ENCODE measurements at places on chromosomes 6 and 20.

DNA sequence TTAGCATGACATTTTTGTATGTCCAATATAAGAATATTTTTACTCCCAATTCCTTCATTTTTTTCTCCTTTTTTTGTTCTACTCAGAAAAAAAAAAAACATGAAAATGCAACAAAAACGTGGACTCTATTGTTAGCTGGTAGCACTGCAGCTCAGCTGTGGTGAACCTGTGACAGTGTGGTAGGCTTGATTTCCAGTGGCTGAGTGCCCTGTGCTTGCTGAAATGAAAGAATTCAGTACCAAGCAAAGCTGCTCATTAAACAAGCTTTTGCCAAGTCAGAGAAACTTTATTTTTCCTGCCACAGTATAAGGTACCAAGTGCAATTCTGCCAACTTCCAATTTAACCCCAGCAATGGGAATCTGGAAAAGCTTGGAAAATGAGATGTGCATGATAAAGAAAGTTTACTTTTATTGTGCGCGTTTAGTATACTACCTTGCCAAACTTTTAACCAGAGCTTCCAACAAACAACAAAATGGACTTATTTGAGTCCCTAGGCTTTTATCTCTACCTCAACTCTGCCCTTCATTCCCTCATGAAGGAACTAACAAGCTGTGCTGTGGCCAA is 215.2 kb downstream of the SLC35F1 start:
- DNase-seq, result no peak

DNA sequence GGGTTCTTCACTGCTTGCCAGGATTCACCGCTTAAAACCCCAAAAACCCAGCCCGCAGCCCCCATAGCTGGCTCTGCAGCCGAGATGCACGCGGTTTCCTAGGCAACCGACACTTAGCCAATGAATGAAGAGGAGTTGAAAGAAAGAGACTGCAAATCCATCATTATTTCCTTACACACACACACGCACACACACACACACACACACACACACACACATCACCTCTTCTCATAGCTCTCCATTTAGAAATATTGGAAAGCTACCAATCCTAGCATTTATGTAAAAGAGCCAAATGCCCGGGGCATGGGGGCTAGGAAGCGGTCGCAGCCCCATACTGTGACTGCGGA is 3.4 kb upstream of the TUBB2B start:
- DNase-seq, result no peak

DNA sequence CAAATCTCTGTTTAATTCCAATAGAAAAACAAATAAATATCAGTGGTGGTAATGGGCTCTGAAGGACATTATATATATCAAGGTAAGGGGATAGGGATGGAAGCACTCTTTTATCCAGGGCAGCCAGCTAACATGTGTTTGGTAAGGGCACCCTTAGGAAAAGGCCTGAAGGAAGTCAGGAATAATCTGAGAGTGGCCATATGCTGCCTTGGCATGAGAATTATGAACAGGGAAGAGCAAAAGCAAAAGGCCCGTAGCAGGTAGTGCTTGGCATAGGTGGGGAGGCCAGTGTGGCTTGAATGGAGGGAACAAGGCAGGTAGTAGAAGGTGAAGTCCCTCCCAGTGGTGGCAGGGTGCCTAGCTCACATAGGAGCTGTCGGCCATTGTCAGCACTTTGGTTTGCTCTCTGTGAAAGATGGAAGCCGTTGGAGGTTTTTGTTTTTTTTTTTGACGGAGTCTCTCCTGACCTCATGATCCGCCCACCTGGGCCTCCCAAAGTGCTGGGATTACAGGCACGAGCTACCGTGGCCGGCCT is 39.6 kb upstream of the CSE1L start:
- no peak for DNase-seq

- DNase-seq, result no peak
Measured at GRCh38 chr6:144353871-144354314, 68.8 kb downstream of the UTRN start.

GRCh38 chr6:85113934-85114580 is 335.8 kb upstream of the NT5E start:
- DNase-seq, result no peak

- DNase-seq, result no peak
Measured at GRCh38 chr6:145744619-145745018, 9.3 kb upstream of the EPM2A start.

- DNase-seq, result no peak
Measured at GRCh38 chr6:52611833-52612232, 35.0 kb upstream of the TRAM2 start.

GRCh38 chr6:131222773-131223172 is 87.5 kb downstream of the AKAP7 start:
- no peak for DNase-seq

- DNase-seq, result no peak
Measured at GRCh38 chr6:834866-835265, 141.9 kb upstream of the EXOC2 start.

DNA sequence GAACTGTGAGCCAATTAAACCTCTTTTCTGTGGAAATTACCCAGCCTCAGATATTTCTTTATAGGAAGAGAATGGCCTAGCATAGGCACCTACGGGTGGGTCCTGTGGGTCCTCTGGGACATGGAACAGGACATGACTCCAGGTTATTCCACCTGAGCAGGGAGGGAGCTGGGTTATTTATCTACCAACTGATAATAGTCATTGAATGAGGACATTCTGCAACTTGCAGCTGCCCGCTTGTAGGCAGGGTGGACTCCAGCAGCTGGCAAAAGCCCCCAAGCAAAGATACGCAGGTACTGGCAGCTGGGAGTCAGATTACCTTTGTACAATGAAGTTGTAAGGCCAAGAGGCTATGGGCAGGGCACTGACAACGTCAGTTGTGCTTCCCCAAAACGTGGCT is 1.4 kb upstream of the BANF2 start:
- DNase-seq, result no peak

GRCh38 chr20:34337544-34337943 is 25.5 kb upstream of the ITCH start:
- no peak for DNase-seq

DNA sequence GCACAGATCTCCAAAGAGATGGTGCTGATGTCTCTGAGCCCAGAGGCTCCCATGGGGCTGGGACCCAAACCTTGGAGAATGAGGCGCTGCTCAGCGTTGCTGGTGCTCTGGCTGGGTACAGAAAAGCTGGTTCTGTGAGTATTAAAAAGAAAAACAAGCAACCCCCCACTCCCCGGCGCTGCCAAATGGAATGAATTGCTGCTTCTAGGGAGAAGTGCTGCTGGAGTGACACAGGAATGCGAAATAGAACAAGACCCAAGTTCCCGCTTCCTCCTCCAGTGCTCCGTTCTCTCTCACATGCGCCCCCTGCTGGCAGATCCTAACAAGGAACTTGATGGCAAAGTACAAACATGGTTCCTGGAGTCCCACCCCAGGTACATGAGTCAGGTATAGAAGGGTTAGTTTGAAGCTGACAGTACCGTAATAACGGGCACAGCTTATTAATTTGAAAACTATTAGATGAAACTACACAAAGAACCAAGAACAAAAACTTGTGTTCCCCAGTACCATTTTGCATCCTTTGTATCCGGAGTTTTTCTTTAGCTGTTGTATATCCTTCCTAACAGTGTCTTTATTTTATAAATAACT is 2.1 kb upstream of the DDX27 start:
- DNase-seq, result peak; percentile 68

- no peak for DNase-seq
Measured at GRCh38 chr20:63359937-63360849, 956 bp downstream of the CHRNA4 start.

- DNase-seq, result no peak
Measured at GRCh38 chr6:6969761-6970223, 138.0 kb upstream of the RREB1 start.

- DNase-seq, result peak; percentile 47
Measured at GRCh38 chr6:149032599-149033405, 284.7 kb upstream of the TAB2 start.

DNA sequence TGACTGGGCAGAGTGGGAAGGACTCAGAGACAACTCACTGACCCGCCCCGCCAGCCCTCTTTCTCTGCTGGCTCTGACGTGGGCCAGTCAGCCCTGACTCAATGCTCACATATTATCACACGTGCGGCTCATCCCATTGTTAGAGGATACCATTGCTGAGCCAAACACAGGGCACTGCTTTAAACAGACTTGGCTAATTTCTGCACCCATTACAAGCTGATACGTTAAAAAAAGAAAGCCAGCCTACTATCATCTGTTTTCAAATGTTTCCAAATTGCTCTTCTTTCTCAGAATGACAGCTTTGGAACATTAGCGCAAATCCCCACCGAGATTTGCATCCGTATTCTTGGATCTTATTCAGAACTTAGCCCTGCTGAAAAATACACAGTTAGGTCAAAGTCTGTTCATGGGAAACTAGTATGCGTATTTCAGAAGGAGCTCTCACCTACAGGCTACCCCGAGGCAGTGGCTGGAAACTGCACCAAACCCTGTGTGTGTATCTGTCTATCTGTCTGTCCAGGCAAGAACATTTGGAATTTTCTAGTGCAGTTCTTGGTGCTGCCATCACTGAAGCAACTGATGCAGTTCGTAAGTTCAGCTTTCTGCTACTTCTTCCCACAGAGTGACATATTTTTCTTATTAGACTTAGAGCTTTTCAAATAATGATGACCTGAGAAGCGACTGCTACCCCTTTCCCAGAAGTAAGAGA is 32.8 kb downstream of the RAMACL start:
- DNase-seq, result no peak
